Activated T-helper 2 cell treated with anti-CD3 and anti-CD28 coated beads, Interferon-gamma antibody, Interleukin-2, Interleukin-4, amounts not matched to agents 10 μg/mL and 5 μg/mL and 100 μg/mL, durations not matched to agents 14 hours and 24 hours and 36 hours (primary cell): ENCODE measurements at places on chromosomes 5 and 9.

GRCh38 chr5:370959-371810 lies 49.7 kb downstream of the AHRR start:
- no peak for DNase-seq

- DNase-seq: no peak
Observed at GRCh38 chr5:8289779-8290178, 420.8 kb downstream of the MTRR start.

GRCh38 chr5:180633283-180634177 lies 15.9 kb downstream of the FLT4 start:
- no peak for DNase-seq

DNA sequence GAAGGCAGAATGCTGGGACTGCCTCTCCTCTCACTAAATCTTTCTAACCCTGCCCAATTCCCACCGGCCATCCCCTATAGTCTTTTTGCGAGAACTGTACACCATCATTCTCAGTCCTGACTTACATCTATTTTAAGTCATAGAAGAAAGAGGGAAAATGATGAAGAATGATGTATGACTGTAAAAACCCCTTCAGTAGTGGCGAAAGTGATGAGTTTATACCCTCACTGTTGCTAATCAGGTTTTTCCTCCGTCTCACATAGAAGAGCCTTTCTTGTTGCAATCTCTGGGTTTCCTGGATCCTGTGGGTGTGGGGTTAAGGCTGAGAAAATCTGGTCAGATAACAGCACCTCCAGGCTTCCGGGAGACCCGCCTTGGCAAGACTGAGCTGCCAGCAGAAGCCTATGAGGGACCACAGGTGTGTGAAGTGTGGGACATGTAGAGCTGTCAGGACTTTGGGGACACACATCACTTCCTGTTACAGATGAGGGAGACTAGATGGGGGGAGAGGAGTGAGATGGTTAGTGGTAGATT lies 147.1 kb upstream of the SLC12A2 start:
- DNase-seq: no peak

DNA sequence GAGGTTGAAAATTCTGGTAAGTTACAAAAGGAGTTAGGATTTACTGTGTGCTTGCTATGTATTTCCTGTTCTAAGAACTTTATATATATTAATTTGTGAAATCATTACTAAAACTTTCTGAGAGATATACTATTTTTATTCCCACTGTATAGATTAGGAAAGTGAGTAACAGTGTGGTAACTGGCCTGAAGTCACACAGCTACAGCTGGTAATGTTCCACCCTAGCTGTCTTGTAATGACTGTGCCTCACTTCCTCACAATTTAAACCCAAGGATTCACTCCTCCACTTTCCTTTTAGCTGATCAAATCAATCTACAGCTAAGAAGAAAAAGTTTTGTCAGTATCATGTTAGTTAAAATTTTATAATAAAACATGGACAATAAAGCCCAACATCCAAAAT lies 278.8 kb downstream of the GAS1 start:
- DNase-seq: no peak

DNA sequence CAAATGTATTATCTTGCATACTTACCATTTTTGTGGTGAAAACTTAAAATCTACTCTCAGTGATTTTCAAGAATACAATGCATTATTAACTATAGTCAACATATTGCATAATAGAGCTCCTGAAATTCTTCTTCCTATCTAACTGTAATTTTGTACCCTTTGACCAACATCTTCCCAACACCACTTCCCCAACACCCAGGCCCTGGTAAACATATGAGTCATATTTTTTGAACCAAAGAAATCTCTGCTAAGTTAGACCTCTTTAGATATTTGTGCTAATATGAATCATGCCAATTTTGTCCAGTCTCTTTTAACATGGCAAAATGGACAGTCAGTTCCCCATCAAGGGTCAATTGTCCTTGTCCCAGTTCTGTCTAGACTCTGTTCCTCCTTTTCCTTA lies 18.5 kb upstream of the RGS7BP start:
- no peak for DNase-seq

- DNase-seq: no peak
Observed at GRCh38 chr5:76548525-76549229, 74.5 kb downstream of the F2RL2 start.

DNA sequence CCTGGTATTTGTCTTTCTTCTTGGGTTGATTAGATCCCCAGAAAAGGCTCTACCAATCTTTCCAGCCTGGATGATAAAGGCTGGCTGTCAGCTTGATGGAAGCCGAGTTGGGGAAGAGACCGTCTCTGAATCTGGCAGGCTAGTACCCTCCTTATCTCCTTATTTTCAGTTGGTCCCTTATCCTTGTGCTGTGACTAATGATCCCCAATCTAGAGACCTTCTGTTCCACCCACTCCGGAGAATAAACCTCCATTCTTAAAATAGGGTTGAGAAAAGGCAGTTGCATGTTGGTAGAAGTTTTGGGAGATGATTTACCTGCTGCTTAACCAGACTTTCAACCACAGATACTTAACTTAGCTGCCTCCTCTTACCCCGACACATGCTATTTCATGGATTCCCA lies 52.3 kb downstream of the PRKACG start:
- no peak for DNase-seq

DNA sequence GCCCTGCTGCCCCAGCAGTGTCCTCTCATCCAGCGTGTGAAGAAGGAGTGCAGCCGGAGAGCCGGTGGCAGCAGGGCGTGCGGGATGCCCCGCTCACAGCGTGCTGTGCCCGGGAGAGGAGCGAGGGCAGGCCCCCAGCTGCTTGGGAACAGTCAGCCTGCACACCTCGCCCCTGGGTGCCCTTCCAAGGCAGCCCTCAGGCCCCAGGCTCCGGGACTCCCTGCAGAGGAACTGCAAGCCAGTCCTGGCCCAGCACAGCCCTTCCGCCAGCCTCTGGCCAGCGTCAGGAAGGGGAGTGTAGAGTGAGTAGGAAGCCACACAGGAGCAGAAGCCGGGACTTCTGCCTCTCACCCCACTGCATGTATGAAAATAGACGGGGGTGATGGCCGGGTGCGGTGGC lies 43.5 kb downstream of the ADAMTS2 start:
- DNase-seq: no peak

- DNase-seq: no peak
Observed at GRCh38 chr9:31418419-31418818, 966.0 kb upstream of the ACO1 start.

GRCh38 chr5:24364711-24365110 lies 280.1 kb downstream of the CDH10 start:
- no peak for DNase-seq

DNA sequence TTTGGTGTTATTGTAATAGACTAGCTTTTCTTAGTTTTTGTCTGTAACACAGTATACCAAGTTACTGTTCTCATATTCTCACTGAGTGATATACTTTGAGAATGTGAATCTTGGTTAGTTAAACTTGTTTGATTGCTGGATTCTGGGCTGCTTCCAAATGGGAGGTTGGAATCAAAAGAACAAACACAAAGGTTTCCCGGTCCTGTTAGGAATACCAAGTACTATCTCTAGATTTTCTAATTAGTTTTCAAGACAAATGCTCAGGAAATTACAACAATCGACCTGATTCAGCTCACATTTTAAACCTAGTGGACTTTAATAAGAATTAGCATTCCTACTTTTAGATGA lies 244.3 kb downstream of the CSNK1G3 start:
- DNase-seq: no peak

DNA sequence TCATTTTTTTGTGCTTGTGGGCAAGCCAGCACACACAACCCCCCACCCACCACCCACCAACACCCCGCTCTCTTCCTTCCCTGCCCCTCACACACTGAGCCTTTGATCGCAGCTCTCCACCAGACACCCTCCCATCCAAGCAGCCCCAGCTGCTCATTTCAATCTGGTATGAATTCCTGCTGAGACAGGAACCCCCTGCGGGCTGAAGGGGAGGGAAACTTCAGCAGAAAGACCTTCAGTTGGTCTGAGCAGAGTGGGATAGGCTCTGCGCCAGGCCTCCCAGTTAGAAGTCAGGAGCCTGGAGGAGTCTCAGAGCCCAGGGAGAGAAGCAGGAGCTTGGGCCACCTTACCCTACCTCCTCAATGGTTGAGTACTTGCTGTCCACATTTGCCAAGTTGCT lies 7.2 kb downstream of the PCDHGC5 start:
- DNase-seq: no peak

GRCh38 chr9:35917261-35917660 lies 8.0 kb downstream of the SPAAR start:
- DNase-seq: no peak
